ENCODE measurements at places on chromosomes 3 and 15. TPM values are rescaled to one million over a fixed set of nuclear protein-coding genes. Genes with fewer than 3 reads are reported as not detected.
A peak's percentile ranks its signal among the peaks of the same experiment; 100 is the strongest.

DNA sequence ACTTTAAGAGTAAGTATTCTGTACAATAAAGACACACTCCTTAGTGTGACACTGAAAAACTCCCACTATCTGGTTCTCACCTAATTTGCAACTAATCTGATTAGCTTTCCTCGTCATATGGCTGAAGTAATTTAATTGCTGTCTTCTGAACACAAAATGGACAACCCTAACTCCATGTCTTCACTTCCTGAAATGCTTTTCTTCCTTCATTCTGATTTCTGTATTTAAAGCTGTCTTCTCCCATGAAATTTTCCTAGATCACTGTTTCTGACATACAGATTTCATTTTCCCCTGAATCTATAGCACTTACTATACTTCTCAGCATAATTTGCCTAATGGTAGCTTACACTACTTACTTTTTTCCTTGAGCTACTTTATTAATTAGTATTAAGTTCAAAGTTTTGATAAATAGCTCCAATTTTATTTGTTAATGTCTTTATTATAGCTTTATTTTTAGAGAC is 6.3 kb downstream of the CCPG1 start:
- no peak for DNase-seq
- H3K4me1 ChIP-seq: peaks cover 7% of the 10 kb centered on the region
- no peaks in the 10 kb centered on the region for H3K36me3 ChIP-seq

GRCh38 chr15:67003586-67003985 is 61.8 kb upstream of the SMAD3 start:
- H3K36me3 ChIP-seq: no peaks in the 10 kb centered on the region
- no peak overlapping the region for H3K4me3 ChIP-seq
- H3K4me1 ChIP-seq: no peaks in the 10 kb centered on the region
- no peak for DNase-seq
- no peak overlapping the region for H3K27ac ChIP-seq

GRCh38 chr3:99842826-99843589 is 25.3 kb downstream of the CMSS1 start:
- no peaks in the 10 kb centered on the region for H3K36me3 ChIP-seq
- peaks cover 2% of the 10 kb centered on the region for H3K4me1 ChIP-seq
- H3K27me3 ChIP-seq: no peaks in the 10 kb centered on the region
- no peak overlapping the region for H3K4me3 ChIP-seq
- peak; percentile 86 for DNase-seq

The PLS1 gene
- 51.4 TPM for total RNA-seq

GRCh38 chr3:61442696-61443095 is 118.7 kb upstream of the PTPRG start:
- H3K27ac ChIP-seq: no peak overlapping the region
- DNase-seq: no peak
- no peak overlapping the region for H3K4me3 ChIP-seq
- no peaks in the 10 kb centered on the region for H3K36me3 ChIP-seq
- no peaks in the 10 kb centered on the region for H3K4me1 ChIP-seq
- H3K27me3 ChIP-seq: no peaks in the 10 kb centered on the region

DNA sequence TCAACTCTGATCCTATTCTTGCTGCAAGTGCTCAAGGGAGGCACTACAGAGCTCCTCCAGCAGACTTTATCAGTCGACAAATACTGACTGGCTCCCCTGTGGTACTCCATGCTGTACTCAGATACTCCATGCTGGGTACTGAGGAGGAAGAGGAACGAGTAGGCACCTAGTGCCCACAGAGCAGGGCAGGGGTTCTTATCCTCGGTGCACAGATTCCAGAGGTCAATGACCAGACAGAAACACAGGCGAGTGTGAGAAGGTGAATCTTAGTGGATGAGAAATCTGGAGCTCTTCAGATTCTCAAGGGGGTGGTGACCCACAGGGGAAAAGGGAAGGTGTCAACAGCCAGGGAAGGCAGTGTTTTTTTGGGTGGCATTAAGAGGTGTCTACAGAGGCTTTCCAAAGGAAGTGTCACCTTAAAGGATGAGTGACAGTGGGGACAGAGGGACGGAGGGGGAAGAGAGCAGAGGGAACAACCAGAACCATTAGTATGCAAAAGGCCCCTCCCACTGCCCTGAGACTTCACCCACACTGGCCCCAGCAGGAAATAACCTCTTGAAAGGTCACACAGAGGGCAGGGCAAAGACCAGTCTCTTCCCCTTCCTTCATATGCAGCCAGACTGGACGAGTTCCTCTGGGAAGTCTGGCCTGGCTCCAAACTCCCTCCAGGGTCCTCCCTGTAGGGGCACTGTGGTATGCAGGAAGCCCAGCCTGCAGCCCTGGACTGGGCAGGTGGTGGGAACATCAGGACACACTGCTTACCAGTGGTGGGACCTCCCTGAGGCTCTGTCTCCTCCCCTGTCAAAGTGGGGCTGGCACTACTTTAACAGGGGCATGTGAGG is 27.5 kb downstream of the CCDC12 start:
- H3K4me1 ChIP-seq: peaks cover 4% of the 10 kb centered on the region
- no peak for DNase-seq
- peak overlapping the region; percentile 91 for H3K27ac ChIP-seq
- H3K27me3 ChIP-seq: no peaks in the 10 kb centered on the region
- no peaks in the 10 kb centered on the region for H3K36me3 ChIP-seq
- H3K4me3 ChIP-seq: no peak overlapping the region

DNA sequence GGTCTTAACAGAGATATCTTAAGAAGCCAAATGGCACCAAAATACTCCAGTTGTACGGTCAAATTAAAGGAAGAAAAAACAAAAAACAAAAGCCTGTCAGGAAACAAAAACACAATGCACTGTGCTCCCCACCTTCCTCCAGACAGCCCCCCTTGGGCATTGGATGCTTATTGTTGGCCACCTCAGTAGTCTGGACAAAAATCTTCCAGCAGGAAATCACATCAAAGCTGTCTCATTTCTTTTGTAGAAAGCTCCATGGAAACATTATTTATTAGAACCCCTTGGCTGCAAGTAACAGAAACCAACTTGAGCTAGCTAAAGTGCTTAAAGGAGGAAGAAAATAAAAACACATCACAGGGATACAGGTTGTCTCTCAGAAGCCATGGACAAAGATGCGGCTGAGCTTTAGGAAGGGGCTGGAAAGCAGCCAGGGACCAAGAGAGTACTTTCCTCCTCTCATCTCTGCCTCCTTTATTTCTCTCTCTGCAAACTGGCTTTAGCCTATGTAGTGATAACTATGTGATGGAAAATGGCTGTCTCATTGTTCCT is 651.5 kb upstream of the ADAMTS9 start:
- peaks cover 6% of the 10 kb centered on the region for H3K4me1 ChIP-seq
- no peak for DNase-seq
- no peaks in the 10 kb centered on the region for H3K27me3 ChIP-seq
- no peaks in the 10 kb centered on the region for H3K36me3 ChIP-seq

DNA sequence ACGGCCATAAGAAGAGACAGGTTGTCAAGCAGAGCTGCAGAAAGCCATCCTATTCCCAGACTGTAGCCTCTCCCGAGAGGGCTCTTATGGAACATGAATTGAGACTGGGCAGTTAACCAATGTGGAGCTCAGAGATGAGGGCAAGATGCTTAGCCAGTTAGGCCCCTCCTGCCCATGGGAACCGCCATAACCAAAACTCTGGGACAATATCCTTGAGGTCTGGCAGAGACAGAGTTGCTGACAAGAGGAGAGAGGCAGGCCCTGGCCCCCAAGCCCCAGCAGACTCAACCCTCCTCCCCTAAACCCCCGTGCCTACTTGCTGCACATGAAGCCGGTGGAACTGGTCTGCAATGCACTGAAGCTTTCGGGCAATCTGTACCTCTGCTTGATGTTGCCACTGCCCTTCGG is 4.8 kb downstream of the BMF start:
- no peak for DNase-seq
- H3K4me1 ChIP-seq: peaks cover 11% of the 10 kb centered on the region
- peak overlapping the region; percentile 74 for H3K27ac ChIP-seq
- H3K36me3 ChIP-seq: no peaks in the 10 kb centered on the region
- no peak overlapping the region for H3K4me3 ChIP-seq

GRCh38 chr3:38731522-38731921 is 82.0 kb upstream of the SCN5A start:
- no peaks in the 10 kb centered on the region for H3K36me3 ChIP-seq
- H3K27ac ChIP-seq: no peak overlapping the region
- no peak for DNase-seq
- no peak overlapping the region for H3K4me3 ChIP-seq
- no peaks in the 10 kb centered on the region for H3K4me1 ChIP-seq

DNA sequence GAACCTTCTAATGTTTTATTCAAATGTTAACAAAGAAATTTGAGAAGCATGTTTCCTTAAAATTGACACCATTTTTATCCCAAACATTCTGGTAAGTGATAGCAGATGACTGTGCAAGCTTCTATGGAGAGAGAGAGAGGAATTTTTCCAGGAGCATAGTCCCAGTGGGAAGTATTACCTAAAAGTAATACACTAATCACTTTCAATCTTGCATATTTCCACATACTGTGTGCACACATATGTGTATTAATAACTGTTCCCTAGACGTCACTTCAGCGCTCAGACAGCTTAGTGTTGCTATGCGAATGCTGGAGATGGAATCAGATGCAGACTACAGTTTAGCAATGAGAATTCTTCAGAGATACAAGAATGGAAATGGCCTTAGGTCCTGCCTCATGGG is 424.3 kb upstream of the TPRG1 start:
- no peaks in the 10 kb centered on the region for H3K27me3 ChIP-seq
- H3K27ac ChIP-seq: no peak overlapping the region
- H3K4me1 ChIP-seq: no peaks in the 10 kb centered on the region
- no peaks in the 10 kb centered on the region for H3K36me3 ChIP-seq

GRCh38 chr3:158703566-158703965 is 28.7 kb downstream of the RARRES1 start:
- H3K36me3 ChIP-seq: no peaks in the 10 kb centered on the region
- no peaks in the 10 kb centered on the region for H3K4me1 ChIP-seq
- H3K4me3 ChIP-seq: no peak overlapping the region
- H3K27ac ChIP-seq: no peak overlapping the region
- DNase-seq: no peak

- no peaks in the 10 kb centered on the region for H3K4me1 ChIP-seq
- peak; percentile 86 for DNase-seq
- H3K27ac ChIP-seq: peak within 1 kb of the TSS; percentile 32
These were observed at the start of gene ABTB1 for GRCh38 chr3:127672429-127673190. Gene ABTB1, plus strand, starts transcription at chr3:127672952. Its CDS starts 74 bp downstream, at chr3:127673026.

The CALML4 gene
- total RNA-seq: 17.4 TPM
